ENCODE measurements at places on chromosomes 3 and 15.

GRCh38 chr3:139263798-139264197 is 80.0 kb upstream of the MRPS22 start:
- no peak for DNase-seq

DNA sequence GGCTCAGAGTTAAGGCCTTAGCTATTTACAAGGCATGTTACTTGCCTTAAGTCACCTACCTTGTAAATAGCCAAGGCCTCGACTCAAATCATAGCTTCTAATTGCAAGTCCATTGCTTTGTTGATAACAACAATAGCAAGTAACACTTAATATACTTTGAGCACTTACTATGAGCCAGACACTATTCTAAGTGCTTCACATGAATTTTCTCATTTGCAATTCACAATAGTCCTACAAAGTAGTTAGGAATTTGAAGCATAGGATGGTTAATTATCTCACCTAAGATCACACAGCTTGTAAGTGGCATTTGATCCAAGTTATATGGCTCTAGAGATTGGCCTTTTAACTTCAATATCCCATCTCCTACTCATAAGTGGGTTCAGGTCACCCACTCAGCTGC is 28.4 kb downstream of the SLC9A9 start:
- no peak for DNase-seq

GRCh38 chr15:44726568-44727484 is 9.5 kb upstream of the TRIM69 start:
- DNase-seq, result no peak

DNA sequence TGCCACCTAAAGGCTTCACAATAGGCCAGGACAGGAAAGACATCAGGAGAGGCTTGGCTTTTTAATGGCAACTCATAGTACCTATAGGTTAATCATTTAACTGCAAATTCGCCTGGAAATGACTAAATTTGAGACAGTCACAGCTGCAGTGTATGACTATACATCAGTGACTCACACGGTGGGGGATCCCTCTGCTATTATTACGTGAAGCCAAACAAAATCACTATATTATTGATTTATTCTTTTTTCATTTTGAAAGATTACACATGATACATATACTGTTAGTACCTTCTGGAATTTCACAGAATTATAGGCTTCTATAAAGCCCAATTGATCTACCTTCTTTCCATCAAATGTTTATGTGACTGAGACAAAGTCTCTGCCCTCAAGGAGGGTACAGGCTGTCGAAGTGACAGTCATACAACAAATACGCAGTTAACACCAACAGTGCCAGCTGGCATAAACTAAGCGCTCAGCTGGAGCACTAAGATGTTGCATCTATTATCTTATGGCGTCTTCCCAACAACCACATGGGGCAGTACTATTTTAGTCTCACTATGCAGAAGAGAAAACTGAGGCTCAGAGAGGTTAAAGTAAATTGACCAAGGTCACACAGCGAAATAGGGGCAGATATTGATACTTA is 82.0 kb upstream of the LMOD3 start:
- DNase-seq, result no peak

- DNase-seq, result no peak
Measured at GRCh38 chr3:197014024-197014423, 15.6 kb downstream of the MELTF start.

DNA sequence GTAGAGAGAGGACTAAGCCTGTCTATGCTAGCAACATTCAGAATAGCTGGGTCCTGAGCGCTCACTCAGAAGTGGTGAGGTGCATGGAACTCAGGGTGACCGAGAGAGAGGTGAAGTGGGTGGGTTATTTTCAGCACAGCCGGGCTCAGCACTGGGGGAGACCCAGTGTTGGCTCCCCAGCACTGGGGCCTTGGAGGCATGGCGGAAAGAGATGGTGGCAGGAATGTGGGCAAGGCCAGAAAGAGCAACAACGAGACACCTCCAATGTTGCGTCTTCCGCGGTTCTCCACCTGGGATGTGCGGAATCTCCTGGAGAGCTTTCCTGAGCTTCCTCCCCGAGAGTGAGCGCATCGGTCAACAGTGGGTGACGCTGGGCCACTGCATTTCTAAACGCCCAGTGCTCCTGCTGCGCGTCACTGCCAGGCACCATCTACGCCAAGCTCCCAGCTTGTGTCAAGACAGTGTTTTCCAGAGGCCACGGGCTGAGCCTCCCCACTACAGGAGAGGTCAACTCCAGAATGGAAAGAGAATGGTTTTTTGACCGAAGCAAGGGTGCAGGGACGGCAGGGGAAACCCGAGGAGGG is 148.4 kb downstream of the ADAMTS17 start:
- DNase-seq, result no peak

GRCh38 chr3:157166561-157166960 is 6.6 kb upstream of the CCNL1 start:
- DNase-seq, result no peak

GRCh38 chr15:85859671-85860070 is 64.9 kb upstream of the KLHL25 start:
- DNase-seq, result no peak

- no peak for DNase-seq
Measured at GRCh38 chr3:106088304-106088703, 219.5 kb upstream of the CBLB start.

- no peak for DNase-seq
Measured at GRCh38 chr15:58994906-58995453, 7.5 kb downstream of the RNF111 start.

DNA sequence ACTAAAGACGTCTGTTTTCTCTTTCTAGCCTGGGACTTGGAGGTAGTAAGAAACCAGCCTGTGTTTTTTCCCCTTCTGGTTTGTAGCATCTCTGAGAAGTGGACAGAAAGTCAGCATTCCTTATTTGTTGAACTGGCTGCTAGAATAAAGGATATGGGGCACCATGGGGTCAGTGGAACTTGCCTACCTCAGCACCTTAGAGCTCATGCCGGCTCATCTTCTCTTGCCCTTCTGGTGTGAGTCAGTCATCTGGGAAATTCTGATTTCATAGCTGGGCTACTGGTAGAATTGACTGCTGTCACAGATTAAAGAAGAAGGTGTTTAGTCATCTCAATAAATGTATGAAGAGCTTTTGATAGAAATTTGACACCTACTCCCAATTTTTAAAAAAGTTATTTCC is 202.7 kb upstream of the TOPAZ1 start:
- DNase-seq, result no peak

GRCh38 chr15:72764656-72765055 is 18.9 kb downstream of the ADPGK start:
- DNase-seq, result no peak
